ENCODE measurements at places on chromosomes 2 and 18. TPM values are rescaled to one million over a fixed set of nuclear protein-coding genes. Genes with fewer than 3 reads are reported as not detected.

GRCh38 chr18:61474341-61474740 is 141.1 kb downstream of the CDH20 start:
- no peak for DNase-seq

GRCh38 chr2:168757223-168757622 is 45.2 kb upstream of the NOSTRIN start:
- no peak for DNase-seq

GRCh38 chr2:100895402-100895801 is 75.5 kb downstream of the NPAS2 start:
- DNase-seq: no peak

- DNase-seq: no peak
These were observed 182.9 kb downstream of the VWC2L start for GRCh38 chr2:214593727-214594126.

DNA sequence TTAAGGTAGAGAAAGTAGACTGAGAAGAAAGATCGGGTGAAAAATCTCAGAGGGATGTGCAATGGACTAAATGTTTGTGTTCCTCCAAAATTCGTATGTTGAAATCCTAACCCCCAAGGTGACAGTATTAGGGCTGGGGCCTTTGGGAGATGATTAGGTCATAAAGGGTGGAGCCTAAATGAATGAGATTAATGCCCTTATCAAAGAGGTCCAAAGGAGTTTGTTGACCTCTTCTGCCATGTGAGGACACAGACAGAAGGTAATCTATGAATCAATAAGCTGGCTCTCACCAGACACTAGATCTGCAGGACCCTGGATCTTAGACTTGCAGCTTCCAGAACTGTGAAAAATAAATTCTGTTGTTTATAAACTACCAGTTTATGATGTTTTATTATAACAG is 2.7 kb upstream of the NMI start:
- no peak for DNase-seq

- no peak for DNase-seq
These were observed 158.8 kb downstream of the DDX1 start for GRCh38 chr2:15750433-15750814.

- DNase-seq: no peak
These were observed 78.3 kb downstream of the KCMF1 start for GRCh38 chr2:85049236-85049635.

GRCh38 chr2:167480986-167481309 is 592.7 kb downstream of the XIRP2 start:
- no peak for DNase-seq

DNA sequence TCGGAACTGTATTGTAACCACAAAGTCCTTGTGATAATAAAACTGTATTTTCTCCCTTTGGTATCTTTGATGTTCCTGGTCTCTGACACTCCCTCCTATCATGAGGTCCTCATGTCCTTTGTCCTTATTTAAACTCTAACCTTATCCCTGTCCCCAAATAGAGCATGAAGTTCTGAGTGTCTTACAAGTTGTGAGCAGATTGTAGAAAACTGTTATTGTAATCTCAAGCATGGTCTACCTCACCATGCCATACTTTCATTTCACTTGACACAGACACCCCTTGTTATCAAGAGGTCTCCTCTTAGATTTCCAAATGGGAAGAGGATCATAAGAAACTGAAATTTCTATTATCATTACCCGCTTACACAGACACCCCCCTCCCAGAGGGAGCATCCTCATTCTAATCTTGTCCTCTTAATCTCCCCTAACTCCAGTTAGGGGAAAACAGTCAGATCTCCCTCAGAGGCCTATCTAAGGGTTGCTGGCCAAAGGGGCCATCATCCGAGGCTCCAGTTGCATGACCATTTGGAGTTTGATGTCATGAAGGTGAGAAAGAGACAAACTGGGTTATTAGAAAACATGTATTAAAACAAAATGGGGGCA is 29.0 kb downstream of the MYO3B start:
- no peak for DNase-seq

DNA sequence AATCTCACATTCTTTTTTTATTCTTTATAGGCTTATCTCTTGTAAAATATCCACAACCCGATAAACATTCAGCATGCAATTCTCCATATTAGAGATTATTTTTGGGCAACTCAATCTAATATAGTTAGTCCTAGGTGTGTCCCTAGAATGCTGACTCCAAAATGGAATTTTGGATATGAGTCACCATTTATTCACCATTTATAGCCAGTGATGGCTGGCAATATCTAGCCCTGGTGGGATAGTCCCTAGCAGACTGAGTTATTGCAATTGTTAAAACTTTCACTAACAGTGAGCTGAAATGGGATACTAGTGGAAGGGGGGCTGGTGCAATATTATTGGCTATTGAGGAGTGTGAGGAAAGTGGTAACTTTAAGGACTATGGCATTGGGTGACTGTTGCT is 401.6 kb downstream of the SLC4A3 start:
- DNase-seq: no peak

- DNase-seq: no peak
These were observed 52.8 kb upstream of the RTN4 start for GRCh38 chr2:55103046-55103445.

DNA sequence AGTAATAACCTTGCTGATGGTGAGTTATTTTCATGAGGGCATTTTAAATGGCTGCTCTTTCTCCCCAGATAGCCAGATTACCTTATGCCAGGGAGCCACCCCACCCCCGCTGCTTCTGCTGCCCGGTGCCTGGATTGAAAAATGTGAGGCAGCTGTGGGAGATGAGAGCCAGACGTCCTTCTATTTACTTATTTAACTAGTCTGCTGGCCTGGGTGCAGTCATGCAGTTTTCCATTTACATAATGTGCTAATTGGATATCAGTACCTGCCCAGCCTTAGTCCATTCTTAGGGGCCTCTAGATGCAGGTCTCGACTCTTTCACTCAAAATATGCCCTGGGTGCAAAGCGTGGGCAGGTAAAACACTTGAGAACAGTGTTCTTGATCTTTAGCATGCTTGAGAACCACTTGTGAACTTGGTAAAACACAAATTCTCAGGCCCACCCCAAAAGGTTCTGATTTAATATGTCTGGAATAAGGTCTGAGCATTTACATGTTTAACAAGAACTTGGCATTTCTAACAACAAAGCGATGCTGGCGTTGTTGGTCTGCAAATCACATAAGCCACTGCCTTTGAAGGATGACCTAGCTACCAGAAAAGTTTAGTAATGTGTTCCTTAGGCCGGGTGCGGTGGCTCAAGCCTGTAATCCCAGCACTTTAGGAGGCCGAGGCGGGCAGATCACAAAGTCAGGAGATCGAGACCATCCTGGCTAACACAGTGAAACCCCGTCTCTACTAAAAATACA is 154.3 kb downstream of the NRP2 start:
- no peak for DNase-seq

DNA sequence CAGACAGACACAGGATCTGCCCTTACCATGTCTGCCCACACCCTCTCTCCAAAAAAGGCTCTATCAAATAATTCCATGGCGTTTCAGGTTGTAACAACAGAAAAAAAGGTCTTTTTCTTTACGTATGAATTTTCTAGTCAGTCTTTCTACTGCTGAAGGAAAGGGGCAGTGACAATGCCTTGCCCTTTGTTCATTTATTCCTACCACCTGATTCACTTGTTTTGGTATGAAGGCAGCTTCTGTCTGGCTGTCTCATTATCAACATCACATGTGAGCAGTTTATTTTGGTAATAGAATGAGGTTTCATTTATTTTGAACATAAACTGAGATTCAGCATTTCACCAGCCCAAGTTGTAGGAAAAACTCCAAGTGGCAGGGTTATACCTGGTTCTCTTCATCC is 94.3 kb upstream of the KLF7 start:
- no peak for DNase-seq

- no peak for DNase-seq
These were observed 305.7 kb upstream of the PKDCC start for GRCh38 chr2:41741951-41742595.

GRCh38 chr2:170396799-170397459 is 219.0 kb downstream of the MYO3B start:
- DNase-seq: no peak

DNA sequence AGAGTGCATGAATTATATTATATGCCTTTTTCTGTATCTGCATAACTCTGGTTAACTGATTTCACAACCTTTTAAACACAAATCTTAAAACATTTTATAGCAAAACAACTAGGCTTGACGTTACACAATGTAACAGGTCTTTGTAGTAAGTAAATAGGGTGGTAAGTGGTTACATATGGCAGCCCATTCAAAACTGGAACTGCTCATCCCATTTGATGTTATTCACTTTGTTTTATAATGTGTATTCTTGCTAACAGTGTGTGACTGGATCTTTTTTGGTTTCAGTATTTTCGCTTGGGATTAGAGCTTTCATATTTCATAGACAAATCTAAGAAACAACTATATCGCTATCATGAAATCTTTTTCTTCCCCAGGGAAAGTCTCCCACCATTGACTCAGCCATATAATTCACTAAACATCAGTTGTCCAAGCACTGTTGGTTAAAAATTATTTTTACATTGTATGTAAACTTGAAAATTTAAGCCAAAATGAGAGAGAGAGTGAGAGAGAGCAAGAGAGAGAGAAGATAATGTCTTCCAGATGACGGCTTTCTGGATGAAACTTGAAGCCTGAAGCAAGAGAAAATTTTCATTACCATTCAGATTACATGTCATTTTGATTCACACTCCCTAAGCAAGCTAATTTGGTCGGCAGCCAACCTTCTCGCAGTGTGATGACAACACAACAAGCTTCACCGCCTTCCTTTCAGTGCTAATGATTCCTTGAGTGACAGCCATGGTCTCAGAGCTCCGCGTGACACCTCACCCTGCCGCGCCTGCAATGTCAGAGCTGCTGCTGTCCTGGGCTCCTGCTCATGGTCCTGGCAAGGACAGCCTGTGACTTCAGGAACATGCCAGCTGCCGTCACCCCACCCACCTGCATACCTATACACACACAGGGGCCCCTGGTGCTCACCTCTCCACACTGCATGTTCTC is 946.9 kb upstream of the SOX11 start:
- no peak for DNase-seq

DNA sequence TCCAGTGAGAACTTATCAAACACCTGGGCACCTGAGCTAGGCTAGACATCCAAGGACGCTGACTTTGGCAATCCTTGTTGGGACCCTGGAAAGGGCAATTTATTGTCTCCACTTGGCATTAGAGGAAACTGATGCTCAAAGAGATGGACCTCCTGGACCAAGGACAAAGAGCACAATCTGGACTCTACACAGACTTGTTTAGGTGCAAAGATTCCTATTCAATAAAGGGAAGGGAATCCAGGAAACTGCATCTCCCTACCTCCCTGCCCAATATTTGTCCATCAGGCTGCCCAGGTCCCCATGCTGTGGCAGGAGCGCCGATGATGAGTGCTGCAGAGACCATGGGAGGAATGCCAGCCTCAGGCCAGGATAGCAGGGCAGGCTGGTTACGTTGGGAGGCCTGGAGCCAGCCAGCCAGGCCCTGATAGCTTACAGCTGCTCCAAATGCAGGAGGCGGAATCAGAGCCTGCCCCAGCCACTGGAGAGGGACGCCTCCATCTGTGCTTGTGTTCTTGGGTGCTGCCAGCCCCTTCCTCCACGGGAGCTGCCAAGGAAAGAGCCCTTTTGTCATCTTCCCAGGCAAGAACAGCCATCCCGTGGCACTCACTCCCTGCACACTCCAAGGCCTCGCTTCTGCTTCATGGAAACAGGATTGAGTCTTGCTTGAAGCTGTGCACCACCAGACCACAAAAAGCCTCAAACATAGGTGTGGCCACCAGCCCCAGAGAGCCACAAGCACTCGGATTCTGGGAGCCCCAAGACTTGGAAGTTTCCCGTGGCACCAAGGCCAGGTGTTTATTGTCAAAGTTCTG is 60.0 kb downstream of the HS1BP3 start:
- no peak for DNase-seq

IL37 gene
- total RNA-seq: not detected

COL3A1 gene
- total RNA-seq: not detected

TPO gene
- not detected for total RNA-seq

MC2R gene
- not detected for total RNA-seq

NRP2 gene
- total RNA-seq: 10.2 TPM

SLC4A3 gene
- not detected for total RNA-seq

HOXD1 gene
- not detected for total RNA-seq

CDK5R2 gene
- not detected for total RNA-seq
